ENCODE measurements at places on chromosomes 6 and 20. TPM values are rescaled to one million over a fixed set of nuclear protein-coding genes. Genes with fewer than 3 reads are reported as not detected.

Gene PSORS1C2
- not detected for total RNA-seq

Gene GRIK2
- 13.1 TPM for total RNA-seq

Gene SIRPG
- not detected for total RNA-seq

- DNase-seq: no peak
Measured at GRCh38 chr6:57127763-57128162, 37.8 kb downstream of the ZNF451 start.

DNA sequence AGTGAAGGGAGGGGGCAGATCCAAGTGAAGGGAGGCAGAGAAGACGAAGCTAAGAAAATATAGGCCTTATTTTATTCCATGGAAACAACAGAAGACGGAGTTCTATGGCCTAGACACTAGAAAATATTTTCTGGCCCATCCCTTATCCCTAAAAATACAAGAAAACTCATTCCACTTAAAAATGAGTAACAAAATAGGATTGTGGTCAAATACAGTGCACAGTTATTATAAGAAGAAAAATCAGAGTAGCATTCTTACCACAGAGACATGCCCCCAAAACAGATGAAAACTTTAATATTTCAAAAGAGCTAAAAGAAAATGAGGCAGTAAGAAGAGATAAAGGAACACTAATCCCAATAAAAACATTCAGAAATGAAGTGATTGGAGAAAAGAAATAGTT lies 202.9 kb downstream of the GMPR start:
- DNase-seq: no peak

- no peak for DNase-seq
Measured at GRCh38 chr20:45206725-45207124, at the start of gene SEMG1. TSS of gene SEMG1 (plus strand) at chr20:45207033. CDS start at chr20:45207054, 21 bp downstream.

- DNase-seq: no peak
Measured at GRCh38 chr6:14639983-14640599, 522.5 kb downstream of the CD83 start.

GRCh38 chr20:41175201-41175651 lies 37.9 kb downstream of the PLCG1 start:
- no peak for DNase-seq

- peak; percentile 40 for DNase-seq
Measured at GRCh38 chr6:163355426-163355991, 59.0 kb upstream of the QKI start.

- DNase-seq: no peak
Measured at GRCh38 chr6:184161-184700, 108.1 kb upstream of the DUSP22 start.

GRCh38 chr6:47832386-47833100 lies 50.7 kb downstream of the OPN5 start:
- no peak for DNase-seq

- no peak for DNase-seq
Measured at GRCh38 chr6:110652520-110652919, 162.7 kb downstream of the CDK19 start.

- DNase-seq: no peak
Measured at GRCh38 chr6:27684264-27685211, 211.6 kb upstream of the ZNF184 start.

- DNase-seq: no peak
Measured at GRCh38 chr6:39367700-39368099, 45.2 kb upstream of the KCNK16 start.
